ENCODE measurements at places on chromosomes 11 and 22.

GRCh38 chr22:20237480-20238440 lies 30.4 kb downstream of the RTN4R start:
- no peak for DNase-seq

DNA sequence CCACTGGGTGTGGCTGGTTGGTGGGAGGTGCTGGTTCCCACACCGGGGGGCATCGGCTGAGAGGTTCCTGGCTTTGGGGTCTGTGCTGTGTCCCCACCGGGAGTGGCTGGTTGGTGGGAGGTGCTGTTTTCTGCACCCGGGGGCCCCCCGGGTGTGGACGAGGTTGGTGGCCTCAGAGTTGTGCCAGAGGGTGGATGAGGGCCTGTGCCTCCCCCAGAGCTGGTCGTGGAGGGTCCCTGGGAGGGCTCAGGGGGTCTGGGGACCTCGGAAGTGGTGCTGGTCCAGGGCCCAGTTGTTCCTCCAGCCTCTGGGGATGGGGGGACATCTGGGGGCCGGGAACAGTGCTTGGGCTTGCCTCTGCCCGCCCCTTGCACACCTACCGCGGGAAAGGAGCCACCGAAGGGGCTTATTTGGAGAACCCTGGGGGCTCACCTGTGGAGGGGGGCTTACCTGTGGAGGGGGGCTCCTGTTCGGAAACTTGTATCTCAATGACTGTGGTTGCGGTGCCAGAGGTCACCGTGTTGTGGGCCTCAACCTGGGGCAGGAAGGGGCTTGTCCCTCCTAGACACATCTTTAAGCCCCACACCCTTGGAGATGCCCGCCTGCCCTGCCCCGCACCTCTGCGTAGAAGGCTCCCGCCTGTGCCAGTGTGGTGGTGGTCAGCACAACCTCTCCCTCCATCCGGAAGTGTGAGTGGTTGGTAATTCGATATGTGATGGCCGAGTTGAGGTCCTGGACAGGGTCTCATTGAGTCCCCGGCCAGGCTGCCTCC lies 3.3 kb upstream of the IRF7 start:
- no peak for DNase-seq

DNA sequence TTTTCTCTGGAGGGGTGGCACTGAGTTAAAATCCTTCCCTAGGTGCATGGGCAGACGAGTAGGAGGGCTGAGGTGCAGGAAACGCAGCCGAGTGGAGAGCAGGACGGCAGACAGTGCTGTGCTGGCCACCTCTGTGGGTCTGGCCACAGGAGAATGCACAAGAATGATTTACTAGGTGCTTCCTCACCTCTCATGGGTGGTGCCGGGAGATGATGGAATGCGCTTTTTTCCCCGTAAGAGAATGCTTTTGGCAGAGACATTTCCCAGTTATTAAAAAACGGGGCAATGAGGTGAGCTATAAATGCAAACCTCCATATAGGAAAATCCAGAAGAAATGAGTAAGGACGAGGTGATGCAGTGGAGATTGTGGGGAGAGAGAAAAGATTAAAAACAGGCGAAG lies 86.1 kb downstream of the ADAMTS15 start:
- DNase-seq = no peak

GRCh38 chr11:111528557-111528956 lies 12.0 kb upstream of the LAYN start:
- DNase-seq = no peak

GRCh38 chr11:34565417-34566207 lies 52.0 kb upstream of the ELF5 start:
- no peak for DNase-seq

DNA sequence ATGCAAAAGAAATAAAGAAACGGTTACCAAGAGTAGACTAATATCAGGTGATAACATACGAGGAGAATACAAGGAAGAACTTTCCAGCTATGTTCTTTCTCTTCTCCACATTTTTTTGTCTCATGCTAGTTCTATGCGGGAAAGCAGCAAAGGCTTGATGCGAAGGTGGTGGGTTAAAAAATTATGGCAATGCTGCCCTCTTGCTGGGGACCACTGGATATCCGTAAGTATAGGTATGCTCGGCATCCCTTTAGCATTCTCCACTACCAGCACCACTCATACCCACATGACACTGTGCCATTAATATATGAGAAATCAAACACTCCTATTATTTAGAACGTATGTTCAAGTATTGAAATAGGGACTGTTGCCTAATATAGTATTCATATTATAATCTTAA lies 776.4 kb downstream of the LRRC4C start:
- DNase-seq = no peak

GRCh38 chr11:8624698-8625097 lies 30.7 kb upstream of the STK33 start:
- DNase-seq = no peak

- no peak for DNase-seq
Measured at GRCh38 chr11:16184588-16184987, 171.8 kb downstream of the SOX6 start.

GRCh38 chr11:131499199-131499598 lies 128.8 kb downstream of the NTM start:
- DNase-seq = no peak

DNA sequence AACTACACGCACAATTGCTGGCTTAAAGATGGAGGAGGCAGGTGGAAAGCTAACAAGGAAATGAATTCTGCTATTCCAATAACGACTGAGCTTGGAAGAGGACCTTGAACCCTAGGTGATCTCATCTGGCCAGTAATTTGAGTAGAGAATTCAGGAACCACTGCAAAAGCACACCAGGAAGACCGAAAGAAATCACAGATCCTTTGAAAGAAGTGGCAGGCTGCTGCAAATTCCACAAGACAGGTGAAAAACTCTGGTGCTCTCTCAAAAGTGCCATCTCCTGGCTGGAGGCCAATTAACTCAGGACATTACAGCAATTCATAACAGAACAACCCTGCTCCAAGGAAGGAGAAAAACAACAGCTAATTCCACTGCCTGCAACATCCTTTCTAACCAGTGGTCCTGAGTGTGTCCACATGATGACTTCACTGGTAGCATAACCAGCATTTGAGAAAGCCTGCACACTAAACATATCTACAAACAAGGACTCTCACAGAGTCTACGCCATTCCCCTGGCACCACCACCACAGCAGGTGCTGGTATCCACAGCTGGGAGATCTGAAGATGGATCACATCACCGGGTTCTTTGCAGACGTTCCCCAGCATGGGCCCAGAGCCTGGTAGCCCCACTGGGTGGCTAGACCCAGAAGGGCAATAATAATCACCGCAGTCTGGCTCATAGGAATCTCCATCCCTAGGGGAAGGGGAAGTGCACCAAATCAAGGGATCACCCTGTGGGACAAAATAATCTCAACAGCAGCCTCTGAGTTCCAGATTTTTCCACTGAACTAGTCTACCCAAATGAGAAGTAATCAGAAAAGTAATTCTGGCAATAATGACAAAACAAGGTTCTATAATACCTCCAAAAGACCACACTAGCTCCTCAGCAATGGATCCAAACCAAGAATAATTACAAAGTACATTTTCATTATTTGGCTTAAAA lies 44.9 kb upstream of the CLTCL1 start:
- no peak for DNase-seq

- no peak for DNase-seq
Measured at GRCh38 chr11:126834149-126834548, 166.4 kb downstream of the KIRREL3 start.

- DNase-seq = no peak
Measured at GRCh38 chr11:76302996-76303395, 77.9 kb downstream of the THAP12 start.

DNA sequence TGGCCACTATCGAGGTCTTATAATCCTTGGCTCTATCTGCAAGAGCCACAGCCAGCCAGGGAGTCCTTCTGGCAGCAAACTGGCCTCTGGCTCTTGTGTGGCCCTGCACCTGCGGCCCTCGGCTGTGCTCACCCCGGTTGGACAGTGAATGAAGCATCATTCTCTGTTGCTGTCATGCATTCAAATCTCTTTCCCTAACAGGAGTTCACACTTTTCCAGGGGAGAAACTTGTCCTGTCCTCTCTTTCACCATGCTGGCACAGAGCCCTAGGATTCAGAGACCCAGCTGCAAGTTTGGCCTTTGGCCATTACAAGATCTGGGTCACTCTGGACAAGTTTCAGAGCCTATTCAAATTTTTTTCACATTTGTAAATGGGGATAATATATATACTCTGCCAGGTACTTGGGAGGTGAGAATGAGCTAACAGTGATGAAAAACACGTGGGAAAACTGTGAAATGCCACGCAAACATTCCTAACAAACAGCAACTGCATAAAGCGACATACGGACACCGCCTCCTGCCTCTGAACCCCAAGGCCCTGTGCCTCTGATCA lies 34.2 kb downstream of the TMEM184B start:
- no peak for DNase-seq

DNA sequence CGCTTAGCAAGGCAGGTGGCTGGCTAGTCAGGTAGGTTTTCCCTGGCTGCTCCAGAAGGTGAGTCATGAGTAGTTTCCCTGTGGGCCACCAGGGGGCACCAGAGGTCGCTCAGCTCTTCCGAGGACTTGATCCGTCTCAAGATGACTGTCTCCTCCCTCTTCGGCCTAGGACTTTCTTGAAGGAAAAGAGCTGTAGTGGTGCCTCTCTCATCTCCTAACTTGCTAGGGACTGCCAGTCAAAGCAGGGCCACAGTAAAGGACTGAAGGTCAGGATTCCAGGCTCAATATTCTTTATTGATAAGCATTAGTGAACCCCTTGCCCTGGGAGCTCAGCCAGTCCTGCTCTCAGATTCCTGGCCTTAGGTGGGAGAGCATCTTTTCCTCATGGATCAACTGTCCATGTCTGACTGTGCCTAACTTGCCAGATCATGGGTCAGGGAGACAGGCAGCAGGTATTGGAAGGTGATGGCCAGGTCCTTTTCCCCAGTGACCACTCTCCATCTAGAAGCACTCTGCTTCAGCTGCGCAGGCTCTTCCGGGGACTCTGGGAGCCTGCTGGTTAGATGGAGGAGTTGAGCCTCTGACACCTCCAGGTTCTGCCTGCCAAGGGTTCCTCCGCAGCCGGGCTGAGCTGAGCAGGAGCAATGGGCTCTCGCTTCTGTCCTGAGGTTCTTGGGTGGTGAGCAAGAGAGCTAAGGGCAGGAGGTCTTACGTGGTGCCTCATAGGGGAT lies 1.9 kb downstream of the POLD4 start:
- DNase-seq = peak; percentile 34

DNA sequence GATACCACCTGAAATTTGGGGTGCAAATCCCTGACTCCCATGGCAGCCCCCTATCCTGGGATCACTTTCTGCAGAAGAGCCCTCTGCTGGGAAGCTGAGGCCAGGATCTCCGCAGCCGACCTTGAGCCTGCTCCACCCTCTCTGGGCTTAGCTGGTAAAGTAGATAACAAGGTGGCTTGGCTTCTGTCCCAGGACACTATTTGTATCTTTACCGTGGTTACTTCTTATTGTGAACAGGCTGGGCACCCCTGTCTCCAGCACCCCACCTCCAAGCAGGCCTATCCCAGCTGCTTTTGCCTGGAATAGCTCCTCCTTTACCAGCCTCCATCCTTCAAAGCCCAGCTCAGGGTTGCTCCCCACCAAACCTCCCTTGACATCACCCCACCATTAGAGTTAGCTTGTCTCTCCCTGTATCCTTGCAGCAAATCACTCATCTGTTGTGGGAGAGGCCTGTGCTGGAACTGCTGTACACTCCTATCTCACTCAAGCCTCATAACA lies 35.2 kb upstream of the P2RY2 start:
- DNase-seq = no peak

GRCh38 chr11:126188332-126189108 lies 22.9 kb downstream of the RPUSD4 start:
- DNase-seq = no peak

GRCh38 chr11:126233391-126233790 lies 21.8 kb downstream of the FAM118B start:
- no peak for DNase-seq

DNA sequence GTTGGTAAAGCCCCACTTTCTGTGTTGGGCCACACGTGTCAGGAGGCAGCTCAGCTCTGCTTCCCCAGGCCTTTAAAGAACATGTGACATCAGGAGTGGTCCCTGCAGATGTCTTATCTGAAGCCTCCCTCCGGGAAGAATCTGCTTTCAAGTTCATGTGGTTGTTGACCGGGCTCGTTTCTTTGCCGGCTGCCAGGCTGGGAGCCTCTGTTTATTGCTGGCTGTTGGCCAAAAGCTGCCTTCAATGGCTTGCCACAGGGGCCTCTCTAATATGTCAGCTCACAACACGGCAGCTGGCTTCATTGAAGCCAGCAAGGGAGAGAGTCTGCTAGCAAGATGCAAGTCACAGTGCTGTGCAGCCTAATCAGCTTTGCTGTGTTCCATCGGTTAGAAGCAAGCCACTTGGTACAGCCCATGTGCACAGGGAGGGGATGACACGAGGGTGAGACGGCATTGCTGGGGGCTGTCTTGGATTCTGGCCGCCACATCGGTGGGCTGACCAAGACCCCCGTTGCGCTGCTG lies 14.6 kb downstream of the MRGPRF start:
- no peak for DNase-seq

DNA sequence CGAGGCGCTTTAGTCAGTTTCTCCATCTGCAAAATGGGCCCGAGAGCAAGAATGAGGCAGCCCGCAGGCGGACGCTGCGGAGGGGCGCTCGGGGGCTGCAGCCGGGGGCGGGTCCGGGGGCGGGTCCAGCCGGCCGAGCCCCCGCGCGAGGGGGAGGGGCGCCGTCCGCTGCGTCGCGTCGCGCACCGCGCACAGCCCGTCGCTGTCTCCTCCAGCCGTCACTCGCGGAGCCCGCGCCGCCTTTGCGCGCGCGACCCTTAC lies 282 bp downstream of the PC start:
- no peak for DNase-seq

DNA sequence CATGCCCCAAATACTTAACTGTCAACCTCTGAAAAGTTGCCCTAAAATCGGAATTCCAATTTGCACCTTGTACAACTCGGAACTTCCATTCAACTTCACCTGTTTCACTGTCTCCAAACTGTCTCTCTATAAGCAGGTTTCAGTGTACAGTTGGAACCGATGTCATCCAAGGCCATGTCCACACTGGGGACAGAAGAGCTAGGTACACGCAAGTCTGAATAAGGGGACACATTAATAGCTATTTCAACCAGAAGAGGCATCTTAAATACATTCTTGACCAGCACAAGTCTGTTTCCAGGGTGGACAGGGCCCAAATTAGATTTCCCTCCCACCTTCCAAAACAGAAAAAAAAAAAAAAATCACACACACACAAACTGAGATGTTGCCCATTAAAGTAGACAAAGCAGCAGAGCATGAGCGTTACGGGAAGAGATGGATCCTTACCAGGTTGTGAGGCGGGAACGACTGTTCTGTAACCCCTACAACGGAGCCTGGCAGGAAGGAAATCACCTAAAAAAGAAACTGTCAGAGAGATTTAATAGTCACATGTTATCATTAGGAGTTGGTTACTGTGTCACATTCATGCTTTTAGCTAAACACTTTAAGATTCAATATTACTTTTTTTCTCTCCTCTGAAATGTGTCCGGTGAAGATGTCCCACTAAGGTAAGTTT lies 1.7 kb downstream of the CREBZF start:
- DNase-seq = no peak

- DNase-seq = no peak
Measured at GRCh38 chr22:30969532-30970355, 679 bp downstream of the TUG1 start.

- DNase-seq = no peak
Measured at GRCh38 chr11:118916842-118917388, 8.8 kb downstream of the BCL9L start.

- no peak for DNase-seq
Measured at GRCh38 chr11:45919806-45920530, 2.3 kb upstream of the PEX16 start.

Measured in activated naive CD8-positive, alpha-beta T cell treated with anti-CD3 and anti-CD28 coated beads, Interleukin-2, amount 50 U/mL, for 16 hours (primary cell).